T-helper 17 cell (primary cell): ENCODE measurements at places on chromosomes 2 and 18. TPM values are rescaled to one million over a fixed set of nuclear protein-coding genes. Genes with fewer than 3 reads are reported as not detected.

The ST8SIA3 gene
- total RNA-seq, result not detected

The KYNU gene
- total RNA-seq, result 2.8 TPM

The LOXHD1 gene
- 1.5 TPM for total RNA-seq

DNA sequence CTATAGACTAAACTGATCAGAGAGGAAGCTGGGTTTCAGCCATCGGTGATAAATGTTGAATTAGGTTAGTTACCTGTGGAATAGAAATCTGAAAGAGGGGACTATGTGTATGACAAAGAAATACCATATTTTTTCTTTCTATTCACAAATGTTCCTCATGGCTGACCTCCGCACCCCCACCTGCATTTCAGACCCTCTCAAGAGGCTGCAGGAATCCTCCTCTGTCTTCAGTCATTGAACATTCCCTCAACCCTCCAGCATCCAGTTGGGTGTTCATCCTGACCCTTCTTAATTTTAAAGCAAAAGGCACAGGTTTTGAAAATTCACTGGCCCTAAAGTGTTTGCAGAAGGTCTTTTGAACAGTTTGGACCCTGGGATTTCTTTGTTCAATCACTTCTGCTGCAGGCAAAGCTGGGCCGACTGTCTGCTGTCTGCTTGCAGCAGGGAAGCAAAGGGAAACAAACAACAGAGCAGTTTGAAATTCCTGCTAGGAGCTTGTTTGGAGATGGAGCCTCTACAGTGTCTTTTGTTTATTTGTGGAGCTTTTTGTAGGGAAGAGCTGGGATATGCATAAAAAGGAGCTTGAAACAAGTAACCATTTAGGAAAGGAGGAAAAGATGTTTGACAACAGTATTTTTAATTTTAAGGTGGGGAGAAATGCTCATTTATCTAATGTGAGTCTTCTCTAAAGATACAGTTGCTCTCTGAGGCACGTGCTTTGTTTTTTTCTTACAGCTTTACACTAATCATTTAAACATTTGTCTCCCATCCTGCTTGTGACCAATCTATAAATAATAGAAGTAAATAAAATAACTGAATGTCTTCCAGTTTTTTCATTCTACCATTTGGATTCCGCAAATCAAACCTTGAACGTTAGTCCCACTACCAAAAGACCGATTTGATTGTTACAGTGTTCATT lies 213.3 kb upstream of the MMADHC start:
- no peaks in the 10 kb centered on the region for H3K36me3 ChIP-seq
- H3K27me3 ChIP-seq, result no peaks in the 10 kb centered on the region
- no peaks in the 10 kb centered on the region for H3K4me1 ChIP-seq
- H3K27ac ChIP-seq, result no peak overlapping the region
- DNase-seq, result no peak

GRCh38 chr2:188524519-188525113 lies 232.9 kb downstream of the GULP1 start:
- H3K36me3 ChIP-seq, result no peaks in the 10 kb centered on the region
- no peaks in the 10 kb centered on the region for H3K4me1 ChIP-seq
- DNase-seq, result no peak
- peaks cover 10% of the 10 kb centered on the region for H3K27me3 ChIP-seq

GRCh38 chr2:58347810-58348209 lies 106.7 kb upstream of the FANCL start:
- no peak overlapping the region for H3K27ac ChIP-seq
- DNase-seq, result no peak
- H3K27me3 ChIP-seq, result peaks cover 19% of the 10 kb centered on the region
- H3K4me3 ChIP-seq, result no peak overlapping the region
- peaks cover 4% of the 10 kb centered on the region for H3K4me1 ChIP-seq

- no peak overlapping the region for H3K27ac ChIP-seq
- peaks cover 32% of the 10 kb centered on the region for H3K27me3 ChIP-seq
- no peaks in the 10 kb centered on the region for H3K4me1 ChIP-seq
- no peak for DNase-seq
Measured at GRCh38 chr18:11502368-11502767, 107.0 kb upstream of the SLC35G4 start.

- peaks cover 58% of the 10 kb centered on the region for H3K27me3 ChIP-seq
- DNase-seq, result no peak
- H3K4me1 ChIP-seq, result no peaks in the 10 kb centered on the region
- peaks cover 6% of the 10 kb centered on the region for H3K36me3 ChIP-seq
- H3K4me3 ChIP-seq, result no peak overlapping the region
- no peak overlapping the region for H3K27ac ChIP-seq
Measured at GRCh38 chr2:240280621-240281020, 140.2 kb upstream of the OTOS start.
